ENCODE measurements at places on chromosomes 5 and 9.

- no peak for DNase-seq
Measured at GRCh38 chr9:135901826-135902225, 5.5 kb downstream of the CAMSAP1 start.

- no peak for DNase-seq
Measured at GRCh38 chr5:130333089-130333488, 428.8 kb downstream of the CHSY3 start.

- no peak for DNase-seq
Measured at GRCh38 chr9:129377181-129377580, 199.1 kb upstream of the IER5L start.

DNA sequence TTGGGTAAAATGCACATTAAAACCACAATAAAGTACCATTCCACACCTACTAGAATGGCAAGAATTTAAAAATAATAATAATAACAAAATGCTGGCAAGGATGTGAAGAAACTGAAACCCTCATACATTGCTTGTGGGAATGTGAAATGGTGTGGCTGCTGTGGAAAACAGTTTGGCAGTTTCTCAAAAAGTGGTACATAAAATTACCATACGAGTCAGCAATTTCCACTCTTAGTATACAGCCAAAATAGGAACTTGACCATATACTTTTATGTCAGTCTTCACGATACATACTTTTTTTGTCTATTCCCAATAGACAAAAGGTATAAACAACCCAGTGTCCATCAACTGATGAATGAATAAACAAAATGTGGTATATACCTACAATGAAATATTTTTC, 15.6 kb downstream of the FKBP15 start:
- no peak for DNase-seq

- DNase-seq, result no peak
Measured at GRCh38 chr9:133657120-133657661, 21.0 kb downstream of the DBH start.

DNA sequence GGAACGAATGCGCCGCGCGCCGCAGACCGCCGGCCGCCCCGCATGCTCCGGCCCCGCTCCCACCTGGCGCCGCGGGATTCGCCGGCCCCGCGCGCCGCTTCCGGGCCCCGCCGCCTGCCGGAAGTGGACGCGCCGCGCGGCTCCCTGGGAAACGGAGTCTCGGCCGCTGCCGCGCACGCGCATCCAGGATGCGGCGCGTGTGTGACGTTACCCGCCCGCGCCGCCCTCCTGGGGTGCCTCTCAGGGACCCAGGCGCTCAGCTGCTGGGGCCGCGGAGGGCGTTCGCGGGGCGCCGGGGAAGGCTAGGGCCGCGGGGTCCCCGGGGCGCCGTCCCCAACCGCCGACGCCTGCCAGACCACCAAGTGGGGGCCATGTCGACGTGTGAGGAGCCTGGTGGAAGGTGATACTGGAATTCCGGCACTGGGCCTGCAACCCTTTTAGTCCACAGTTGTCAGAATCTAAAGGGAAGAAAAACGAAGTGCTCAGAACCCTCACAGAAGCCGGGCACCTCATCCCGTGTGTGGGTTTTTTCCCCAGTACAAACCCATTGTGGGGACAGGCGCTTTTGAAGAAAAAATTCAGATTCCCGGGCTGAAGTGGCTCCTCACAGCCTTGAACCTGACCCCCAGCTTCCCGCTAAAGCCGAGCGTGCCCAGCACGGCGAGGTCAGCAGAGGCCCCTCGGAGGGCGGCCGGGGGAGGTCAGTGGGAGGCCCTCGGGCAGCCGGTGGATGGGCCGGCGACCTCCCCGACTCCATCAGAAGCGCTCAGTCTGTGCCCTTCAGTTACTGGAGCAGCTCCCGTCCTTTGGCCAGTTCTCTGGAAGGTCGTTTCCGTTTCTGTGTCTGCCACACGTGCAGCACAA, at the start of gene CLPTM1L:
CLPTM1L (minus strand) TSS at position 125 of the 864 bp plus-strand sequence. CDS start 258 bp downstream, outside the sequence.
- peak; percentile 99 for DNase-seq

GRCh38 chr5:136106351-136107031, 26.2 kb upstream of the SMAD5 start:
- DNase-seq, result no peak

- DNase-seq, result no peak
Measured at GRCh38 chr9:116475201-116475600, 211.9 kb upstream of the TRIM32 start.

- DNase-seq, result no peak
Measured at GRCh38 chr5:174971210-174971609, 246.8 kb downstream of the MSX2 start.

DNA sequence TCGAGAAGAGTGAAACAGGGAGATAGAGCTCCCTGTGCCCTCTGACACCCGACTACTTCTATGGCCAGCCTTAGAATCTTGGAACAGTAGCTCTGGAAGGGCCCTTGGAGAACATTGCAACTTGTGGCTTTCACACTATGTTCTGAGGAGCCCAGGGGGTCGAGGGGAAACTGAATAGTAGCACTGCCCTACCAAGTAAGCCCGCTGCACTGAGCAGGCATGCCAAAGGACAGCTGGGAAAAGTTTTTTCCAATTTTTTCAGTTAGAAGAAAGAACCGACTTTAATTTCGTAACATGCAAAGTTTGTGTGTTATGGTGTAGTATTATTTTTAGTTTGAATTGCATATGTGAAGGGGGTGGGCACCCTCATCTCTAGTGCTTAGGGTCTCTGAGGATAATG, 10.9 kb downstream of the SMIM3 start:
- DNase-seq, result no peak

DNA sequence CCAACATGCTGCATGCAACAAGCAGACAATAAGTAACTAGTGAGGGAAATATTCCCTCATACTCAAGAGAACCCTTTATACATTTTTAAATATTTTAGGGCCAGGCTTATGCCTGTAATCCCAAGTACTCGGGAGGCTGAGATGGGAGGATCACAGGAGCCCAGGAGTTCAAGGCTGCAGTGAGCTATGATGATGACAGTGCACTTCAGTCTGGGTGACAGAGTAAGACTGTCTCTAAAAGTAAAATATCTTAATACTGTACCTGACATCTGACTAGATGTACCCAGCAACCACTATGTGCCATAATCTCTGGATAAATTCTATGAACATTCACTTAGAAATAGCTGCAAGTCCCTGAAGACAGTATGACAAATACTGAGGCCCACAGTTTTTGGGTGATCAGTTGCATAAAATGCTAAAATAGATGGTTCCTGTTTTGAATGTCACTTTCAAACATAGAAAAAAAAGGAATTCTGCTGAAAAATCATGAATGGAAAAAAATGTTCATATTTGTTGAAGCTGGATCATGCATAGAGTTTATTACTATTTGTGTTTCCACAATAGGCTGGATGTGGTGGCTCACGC, 2.0 kb upstream of the C5orf15 start:
- DNase-seq, result no peak

- DNase-seq, result no peak
Measured at GRCh38 chr9:27634879-27635278, 61.6 kb upstream of the C9orf72 start.

DNA sequence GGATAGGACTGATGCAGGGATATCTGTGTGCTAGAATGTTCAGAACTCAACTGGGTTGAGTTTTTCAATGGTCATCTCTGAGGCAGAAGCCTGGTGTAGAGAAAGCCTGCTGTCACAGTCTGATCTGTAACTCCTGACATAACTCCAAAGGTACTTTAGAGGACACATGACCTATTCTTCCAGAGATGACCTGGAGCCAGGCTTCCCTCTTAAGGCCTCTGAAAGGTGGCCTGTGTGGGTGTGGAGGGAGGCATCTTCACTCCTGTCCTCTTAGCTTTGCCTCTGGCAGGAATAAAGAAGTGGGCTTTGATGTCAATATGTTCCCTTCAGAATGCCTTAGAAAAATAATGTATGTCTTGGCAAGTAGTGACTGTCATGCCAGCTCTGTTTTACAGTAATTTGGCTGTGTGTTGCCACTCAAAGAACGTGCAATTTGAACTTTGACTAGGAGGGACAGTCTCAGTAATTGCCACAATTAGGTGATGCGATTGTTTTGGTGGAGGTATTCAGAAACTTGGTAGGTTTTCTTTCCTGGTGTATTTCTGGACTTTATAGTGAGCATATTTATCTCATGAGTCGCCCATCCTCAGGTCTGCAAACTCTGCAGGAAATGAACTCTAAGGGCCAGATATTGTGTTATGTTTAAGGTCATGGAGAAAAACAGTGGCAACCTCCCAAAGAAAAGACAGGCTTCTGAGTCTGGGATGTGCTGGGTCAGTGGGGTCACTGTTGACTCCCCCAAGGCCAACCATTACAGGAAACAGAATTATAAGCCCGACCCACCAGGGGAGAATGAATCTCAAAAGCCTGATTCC, 3.2 kb upstream of the C5orf63 start:
- no peak for DNase-seq
